H7 (cell line): ENCODE measurements at places on chromosomes 5 and 9. TPM values are rescaled to one million over a fixed set of nuclear protein-coding genes. Genes with fewer than 3 reads are reported as not detected.

DNA sequence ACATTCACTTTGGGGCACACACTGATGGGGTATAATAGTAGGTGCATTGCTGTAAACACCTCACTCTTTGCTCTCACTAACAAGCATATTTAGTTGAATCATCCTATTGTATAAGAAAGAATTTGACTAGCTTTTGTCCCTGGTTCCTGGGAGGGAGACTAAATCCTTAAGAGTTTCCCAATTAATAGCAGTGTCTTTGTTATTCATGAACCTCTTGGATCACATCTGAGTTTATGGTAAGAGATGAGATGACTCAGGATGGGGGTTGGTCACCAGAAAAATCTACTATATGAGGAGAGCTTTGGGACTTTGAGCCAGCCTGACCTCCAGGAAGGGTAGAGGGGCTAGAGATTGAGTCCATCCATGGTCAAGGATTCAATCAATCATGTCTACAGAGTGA, 56.8 kb downstream of the PUM3 start:
- no peak for DNase-seq

- no peak for DNase-seq
These were observed 73.8 kb upstream of the TBC1D2 start for GRCh38 chr9:98329281-98329680.

GRCh38 chr9:123365881-123366528, 10.0 kb downstream of the CRB2 start:
- peak; percentile 82 for DNase-seq

Gene HTR4
- total RNA-seq = not detected in 2 replicates

Gene TRAF1
- 0.97 and 1.4 TPM in 2 replicates for total RNA-seq

- DNase-seq = no peak
These were observed 43.0 kb upstream of the SLC46A2 start for GRCh38 chr9:112933696-112934095.

- DNase-seq = no peak
These were observed 388.5 kb upstream of the CTNND2 start for GRCh38 chr5:12292610-12293204.

DNA sequence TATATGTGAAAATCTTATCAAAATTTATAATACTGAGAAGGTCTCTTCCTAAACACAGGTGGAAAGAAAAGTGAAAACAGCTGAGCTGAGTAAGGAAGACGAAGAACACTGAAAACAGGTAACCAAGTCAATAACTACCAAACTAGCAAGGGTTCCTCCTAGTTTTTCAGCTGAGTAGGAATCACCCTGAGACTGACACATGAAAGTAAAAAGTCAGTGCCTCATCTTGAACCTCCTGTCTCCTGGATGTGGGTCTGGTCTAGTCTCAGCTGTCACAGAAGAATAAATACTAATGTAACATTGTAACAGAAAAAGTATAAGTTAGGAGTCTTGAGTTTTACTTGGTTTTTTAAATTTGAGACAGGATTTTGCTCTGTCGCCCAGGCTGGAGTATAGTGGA, 121.0 kb downstream of the MEF2C start:
- no peak for DNase-seq

DNA sequence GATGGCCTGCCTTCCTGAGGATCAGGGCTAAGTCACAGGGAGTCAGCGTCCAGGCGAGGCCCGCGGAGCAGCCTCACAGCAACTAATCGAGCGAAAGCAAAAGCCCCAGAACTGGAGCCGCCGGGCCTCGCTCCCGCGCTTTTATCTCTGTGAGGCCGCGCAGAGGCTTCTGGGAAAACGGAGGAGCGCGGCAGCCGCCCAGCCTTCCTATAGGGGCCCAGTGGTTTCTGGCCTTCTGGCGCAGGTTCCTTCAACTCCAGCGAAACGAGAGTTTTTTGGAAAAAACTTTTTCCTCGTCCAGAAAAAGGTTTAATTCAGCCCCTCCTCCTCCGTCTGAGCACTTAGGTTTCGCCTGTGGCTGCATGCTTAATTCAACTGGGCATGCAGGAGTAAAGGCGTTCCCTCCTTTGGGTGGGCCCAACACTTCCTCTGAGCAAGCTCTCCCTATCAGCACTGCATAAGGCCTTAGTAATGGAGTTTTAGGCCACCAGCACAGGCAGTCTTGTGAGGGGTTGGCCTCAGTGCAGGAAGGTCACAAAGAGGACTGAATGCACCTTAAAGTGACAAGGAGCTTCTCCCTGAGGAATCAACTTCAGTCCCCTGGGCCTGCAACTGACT, at the start of gene MEIKIN:
TSS of gene MEIKIN (minus strand) at position 113 of the 618 bp plus-strand sequence. CDS start 158 bp downstream, outside the sequence.
- no peak for DNase-seq

GRCh38 chr5:2776337-2777302, 25.1 kb upstream of the IRX2 start:
- DNase-seq = no peak

- DNase-seq = no peak
These were observed 8.9 kb downstream of the SLC9A3 start for GRCh38 chr5:515273-515836.

Gene PLPP1
- 81.4 and 97.4 TPM in 2 replicates for total RNA-seq

Gene FGF1
- total RNA-seq = 0.24 and 2.9 TPM in 2 replicates

Gene GARIN3
- total RNA-seq = not detected in 2 replicates

GRCh38 chr9:129887334-129888292, 52.4 kb downstream of the USP20 start:
- DNase-seq = no peak

GRCh38 chr5:178670351-178670885, 43.6 kb upstream of the CLK4 start:
- no peak for DNase-seq

GRCh38 chr9:91255327-91255726, 106.4 kb downstream of the AUH start:
- no peak for DNase-seq

GRCh38 chr9:88829276-88829675, 162.0 kb upstream of the S1PR3 start:
- no peak for DNase-seq

GRCh38 chr5:103498211-103498610, 64.4 kb downstream of the NUDT12 start:
- DNase-seq = no peak

DNA sequence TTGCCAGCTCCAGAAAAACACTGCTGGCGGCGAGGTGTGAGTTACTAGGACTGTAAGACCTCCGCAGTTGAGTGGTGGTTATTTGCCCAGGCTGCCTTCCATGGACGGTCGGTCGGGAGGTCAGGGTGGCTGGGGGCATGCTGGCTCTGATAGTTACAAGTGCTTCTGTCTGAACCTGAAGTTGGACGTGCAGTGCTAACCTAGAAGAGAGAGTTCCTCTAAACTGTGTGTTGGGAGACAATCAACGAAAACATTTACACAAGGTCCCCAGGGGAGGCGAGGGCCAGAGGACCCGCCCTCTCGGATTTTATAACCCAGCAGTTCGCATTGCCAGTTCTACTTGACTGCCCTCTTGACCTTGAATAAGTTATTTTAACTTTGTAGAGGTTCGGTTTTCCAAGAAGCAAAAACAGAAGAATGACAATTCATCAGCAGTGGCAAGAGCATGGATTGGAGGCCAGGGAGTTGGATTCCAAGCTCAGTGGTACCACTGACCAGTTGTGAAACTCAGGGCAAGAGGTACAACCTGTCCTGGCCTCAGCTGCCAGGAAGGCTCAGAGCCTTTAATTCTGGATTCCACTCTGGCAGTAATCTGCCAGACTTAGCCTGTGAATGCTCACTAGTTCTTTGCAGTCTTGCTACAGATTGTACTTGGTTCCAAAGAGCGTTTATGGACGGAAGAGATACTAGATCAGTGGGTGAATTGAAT, 28.7 kb upstream of the PDE8B start:
- no peak for DNase-seq
